Mucosa of gallbladder (tissue), 1 donor: ENCODE measurements at places on chromosomes 12 and 14. TPM values are rescaled to one million over a fixed set of nuclear protein-coding genes. Genes with fewer than 3 reads are reported as not detected.

The OLR1 gene
- 10.1 TPM for total RNA-seq

The ENDOU gene
- total RNA-seq = not detected

The HRK gene
- total RNA-seq = 0.03 TPM

The SVOP gene
- total RNA-seq = 0.03 TPM

The NEUROD4 gene
- total RNA-seq = not detected

The GOLGA5 gene
- 35.2 TPM for total RNA-seq

The CAPZA3 gene
- 0.20 TPM for total RNA-seq

The PUS7L gene
- total RNA-seq = 11.6 TPM

The TAS2R20 gene
- total RNA-seq = 0.89 TPM

The ESRRB gene
- total RNA-seq = 0.40 TPM

The RPL36AL gene
- 143 TPM for total RNA-seq

The ST8SIA1 gene
- total RNA-seq = 2.4 TPM

The USP15 gene
- 35.7 TPM for total RNA-seq

The REM2 gene
- total RNA-seq = 1.4 TPM

The LAG3 gene
- 1.4 TPM for total RNA-seq

The DPPA3 gene
- total RNA-seq = not detected

The DTX3 gene
- total RNA-seq = 31.2 TPM

The ZFP36L1 gene
- total RNA-seq = 398 TPM
